ENCODE measurements at places on chromosomes 5 and 9. TPM values are rescaled to one million over a fixed set of nuclear protein-coding genes. Genes with fewer than 3 reads are reported as not detected.

GRCh38 chr9:117597977-117598376 lies 106.2 kb upstream of the TLR4 start:
- H3K27me3 ChIP-seq: no peaks in the 10 kb centered on the region
- H3K36me3 ChIP-seq: no peaks in the 10 kb centered on the region
- no peak for DNase-seq
- H3K27ac ChIP-seq: no peak overlapping the region

DNA sequence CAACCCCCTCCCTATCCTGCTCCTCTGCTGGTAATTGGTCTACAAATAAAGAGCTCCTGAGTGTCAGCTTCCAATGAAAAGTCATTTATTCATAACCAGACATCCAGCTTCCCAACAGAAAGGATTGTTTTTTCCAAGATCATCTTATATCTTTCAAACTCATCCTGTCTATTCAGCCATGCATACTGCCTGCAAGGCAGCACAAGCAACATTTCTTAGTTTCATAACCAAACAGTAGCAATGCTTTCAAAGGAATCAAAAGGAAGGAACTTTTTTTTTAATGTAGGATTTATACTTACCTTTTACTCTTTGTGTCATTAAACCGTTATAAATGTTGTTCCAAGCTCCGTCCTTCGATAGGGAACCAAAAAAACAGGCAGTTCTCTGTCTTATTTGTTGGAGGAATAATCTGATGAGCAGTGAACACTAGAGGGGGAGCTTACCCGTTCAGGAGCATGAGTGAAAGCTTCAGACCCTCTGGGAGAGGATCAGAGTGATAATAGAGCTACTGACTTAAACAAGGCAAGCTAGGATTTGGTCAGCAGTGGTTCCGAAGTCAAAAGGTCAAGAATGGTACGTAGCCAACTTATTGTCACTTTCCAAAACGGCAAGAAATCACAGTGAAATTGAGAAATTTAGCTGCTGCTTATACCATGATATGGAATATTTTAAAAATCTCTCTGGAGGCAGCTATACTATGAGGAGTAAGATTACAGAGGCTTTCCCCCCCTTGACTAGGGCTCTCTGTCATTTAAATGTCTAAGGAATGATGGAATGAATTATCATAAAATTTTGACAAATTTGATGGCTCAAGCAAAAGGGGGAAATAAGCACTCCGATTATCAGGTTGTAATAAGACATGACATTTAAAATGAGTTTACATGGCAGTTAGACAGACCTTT lies 892.9 kb downstream of the NR2F1-AS1 start:
- no peak overlapping the region for H3K4me3 ChIP-seq
- no peaks in the 10 kb centered on the region for H3K4me1 ChIP-seq
- H3K36me3 ChIP-seq: no peaks in the 10 kb centered on the region
- no peaks in the 10 kb centered on the region for H3K27me3 ChIP-seq
- no peak overlapping the region for H3K27ac ChIP-seq

DNA sequence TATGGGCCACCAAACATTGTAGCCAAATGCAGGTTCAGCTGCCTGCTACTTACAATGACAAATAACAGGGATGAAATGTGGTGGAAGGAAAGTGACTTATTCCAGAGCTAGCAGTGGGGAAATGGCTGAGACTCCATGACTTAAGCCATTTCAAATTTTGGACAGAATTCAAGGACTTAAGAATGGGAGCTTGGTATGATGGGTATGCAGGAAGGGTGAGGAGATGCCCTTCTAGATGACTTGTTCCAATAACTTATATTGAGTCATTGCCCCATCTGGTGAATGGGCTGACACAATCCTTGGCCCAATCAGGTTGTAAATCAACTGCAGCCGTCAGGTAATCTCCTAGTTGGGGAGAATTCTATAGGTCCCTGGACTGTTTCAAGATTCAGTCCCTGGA lies 230.7 kb upstream of the SGCD start:
- no peak overlapping the region for H3K4me3 ChIP-seq
- DNase-seq: no peak
- H3K27ac ChIP-seq: no peak overlapping the region
- no peaks in the 10 kb centered on the region for H3K36me3 ChIP-seq
- no peaks in the 10 kb centered on the region for H3K4me1 ChIP-seq

DNA sequence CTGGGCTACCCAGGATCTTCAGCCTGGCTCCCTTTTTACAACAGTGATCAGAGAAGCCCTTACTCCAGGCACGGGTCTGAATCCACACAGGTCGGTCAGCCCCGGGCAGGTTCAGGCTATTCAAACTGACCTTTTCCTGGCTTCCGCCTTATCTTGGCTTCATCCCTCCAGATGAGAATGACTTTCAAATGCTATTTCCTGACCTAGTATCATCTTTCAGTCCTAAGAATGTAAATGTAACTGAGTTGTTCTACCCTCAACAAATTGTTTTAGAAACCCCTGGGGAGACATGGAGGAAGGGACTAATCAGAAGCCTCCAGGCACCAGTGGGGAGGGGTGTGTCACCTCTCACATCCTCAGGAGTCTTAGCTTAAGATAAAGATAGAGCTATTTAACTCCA lies 213.2 kb downstream of the EPB41L4A start:
- no peaks in the 10 kb centered on the region for H3K27me3 ChIP-seq
- no peak overlapping the region for H3K4me3 ChIP-seq
- peaks cover 8% of the 10 kb centered on the region for H3K4me1 ChIP-seq
- H3K27ac ChIP-seq: no peak overlapping the region
- DNase-seq: no peak

The ANXA1 gene
- 526 TPM for total RNA-seq

DNA sequence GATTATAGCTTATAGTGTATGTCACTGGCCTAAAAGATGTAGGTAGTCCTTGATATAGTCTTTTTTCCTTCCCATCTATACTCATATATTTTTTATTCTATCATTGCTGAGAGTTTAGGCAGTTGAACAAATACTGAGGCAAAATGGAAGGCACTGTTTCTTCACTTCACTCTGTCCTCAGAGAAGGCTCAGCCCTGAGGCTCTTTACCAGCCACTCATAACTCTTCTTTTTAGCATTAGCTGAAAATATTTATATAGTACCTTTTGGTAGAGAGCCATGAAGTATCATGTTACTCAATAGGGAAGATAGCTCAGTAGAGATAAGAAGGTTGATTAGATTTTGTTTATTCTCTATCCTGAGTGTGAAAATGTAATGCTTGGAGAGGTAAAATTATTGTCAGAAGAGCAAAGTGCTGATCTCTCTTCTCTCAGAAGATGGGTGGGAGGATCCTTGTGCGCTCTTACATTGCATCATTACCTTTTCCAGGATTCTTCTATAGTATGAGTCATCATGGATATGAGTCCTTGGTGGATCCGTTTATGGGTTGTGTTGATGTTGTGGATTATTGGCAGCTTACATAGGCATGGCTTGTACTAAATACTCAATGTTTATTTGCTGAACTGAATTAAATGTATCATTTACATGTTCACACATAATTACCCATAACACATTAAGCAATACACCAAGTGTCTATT lies 88.1 kb downstream of the ANXA1 start:
- H3K4me1 ChIP-seq: no peaks in the 10 kb centered on the region
- no peak overlapping the region for H3K27ac ChIP-seq
- no peaks in the 10 kb centered on the region for H3K36me3 ChIP-seq
- H3K4me3 ChIP-seq: no peak overlapping the region

- DNase-seq: no peak
- no peak overlapping the region for H3K4me3 ChIP-seq
- H3K4me1 ChIP-seq: no peaks in the 10 kb centered on the region
- no peaks in the 10 kb centered on the region for H3K36me3 ChIP-seq
- no peaks in the 10 kb centered on the region for H3K27me3 ChIP-seq
These were observed 53.5 kb downstream of the RNF38 start for GRCh38 chr9:36346569-36346968.

All from Calu3 (cell line).